Naive thymus-derived CD4-positive, alpha-beta T cell (primary cell): ENCODE measurements at places on chromosomes 7 and 10.

- DNase-seq, result no peak
Measured at GRCh38 chr7:47619806-47620205, 37.9 kb upstream of the TNS3 start.

- DNase-seq, result no peak
Measured at GRCh38 chr7:69204943-69205342, 393.3 kb upstream of the AUTS2 start.

- no peak for DNase-seq
Measured at GRCh38 chr10:43421201-43421507, 12.2 kb upstream of the HNRNPF start.

DNA sequence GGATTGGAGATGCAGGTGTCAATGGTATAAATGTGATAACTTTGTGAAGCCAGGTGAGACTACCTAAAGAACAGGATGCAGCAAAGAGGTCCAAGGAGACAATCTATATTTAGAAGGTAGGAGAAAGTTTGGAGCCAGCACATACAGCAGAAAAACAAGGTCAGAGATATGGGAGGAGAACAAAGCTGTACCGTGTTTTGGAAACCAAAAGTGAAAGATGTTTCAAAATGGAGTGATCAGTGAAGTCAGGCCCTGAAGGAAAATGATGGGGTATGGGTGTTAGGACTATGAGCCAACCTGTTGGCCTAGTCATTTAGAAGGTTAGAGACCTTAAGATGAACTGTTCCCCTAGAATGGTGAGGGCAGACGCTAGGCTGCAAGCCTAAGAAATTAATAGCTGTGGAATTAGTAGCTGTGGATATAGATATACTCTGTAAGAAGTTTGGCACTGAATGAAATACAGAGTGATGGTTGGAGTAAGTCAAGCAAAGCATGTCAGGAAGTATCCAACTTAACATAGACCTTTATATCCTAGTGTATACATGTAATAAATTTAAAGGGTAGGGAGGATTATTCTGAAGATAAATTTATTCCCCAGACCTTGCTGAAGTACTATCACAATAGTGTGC is 149.8 kb upstream of the WNT16 start:
- no peak for DNase-seq

DNA sequence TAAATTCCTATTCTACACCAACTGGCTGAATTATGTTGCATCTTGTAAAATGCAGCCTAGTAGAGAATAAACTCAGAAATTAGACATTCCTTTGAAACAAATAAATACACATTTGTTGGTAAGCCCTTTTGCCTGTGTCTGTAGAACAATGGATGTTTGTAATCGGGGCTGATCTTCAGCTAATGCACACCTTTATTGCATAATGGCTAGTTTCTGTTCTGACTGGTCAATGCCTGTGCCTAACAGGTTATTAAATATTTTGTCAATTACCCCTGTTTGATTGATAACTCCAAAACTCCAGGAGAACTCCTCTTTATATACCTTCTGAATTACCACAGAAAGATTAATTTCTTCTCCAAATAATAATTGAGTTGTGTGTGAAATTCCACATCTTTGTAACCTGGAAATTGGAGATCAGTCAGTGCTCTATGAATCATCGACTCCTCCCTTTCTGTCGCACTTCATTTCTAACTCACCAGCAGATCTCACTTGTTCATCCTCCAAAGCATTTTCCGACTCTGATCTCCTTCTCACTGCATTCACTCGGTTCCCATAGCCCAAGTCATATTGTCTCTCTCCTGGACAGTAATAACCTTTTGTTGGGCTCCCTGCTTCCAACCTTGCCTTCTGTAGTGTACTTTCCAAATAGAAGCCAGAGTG is 196.0 kb upstream of the FZD1 start:
- DNase-seq, result no peak

DNA sequence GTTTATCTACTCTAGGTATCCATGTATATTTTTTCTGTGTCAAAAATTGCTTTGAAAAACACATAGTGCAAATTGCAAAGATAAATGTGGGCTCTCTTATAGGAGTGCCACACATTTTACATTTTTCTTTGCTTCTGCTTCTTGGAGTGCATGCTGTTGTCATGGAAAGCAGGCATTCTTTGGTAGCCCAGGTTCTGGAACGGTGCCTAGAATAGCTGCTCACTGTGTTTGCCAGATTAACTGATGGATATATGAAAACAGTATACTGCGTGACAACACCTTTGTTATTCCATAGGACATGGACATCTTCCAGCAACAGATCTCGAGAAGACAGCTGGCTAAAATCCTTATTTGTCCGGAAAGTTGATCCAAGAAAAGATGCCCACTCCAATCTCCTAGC is 13.4 kb downstream of the NIPSNAP2 start:
- no peak for DNase-seq

DNA sequence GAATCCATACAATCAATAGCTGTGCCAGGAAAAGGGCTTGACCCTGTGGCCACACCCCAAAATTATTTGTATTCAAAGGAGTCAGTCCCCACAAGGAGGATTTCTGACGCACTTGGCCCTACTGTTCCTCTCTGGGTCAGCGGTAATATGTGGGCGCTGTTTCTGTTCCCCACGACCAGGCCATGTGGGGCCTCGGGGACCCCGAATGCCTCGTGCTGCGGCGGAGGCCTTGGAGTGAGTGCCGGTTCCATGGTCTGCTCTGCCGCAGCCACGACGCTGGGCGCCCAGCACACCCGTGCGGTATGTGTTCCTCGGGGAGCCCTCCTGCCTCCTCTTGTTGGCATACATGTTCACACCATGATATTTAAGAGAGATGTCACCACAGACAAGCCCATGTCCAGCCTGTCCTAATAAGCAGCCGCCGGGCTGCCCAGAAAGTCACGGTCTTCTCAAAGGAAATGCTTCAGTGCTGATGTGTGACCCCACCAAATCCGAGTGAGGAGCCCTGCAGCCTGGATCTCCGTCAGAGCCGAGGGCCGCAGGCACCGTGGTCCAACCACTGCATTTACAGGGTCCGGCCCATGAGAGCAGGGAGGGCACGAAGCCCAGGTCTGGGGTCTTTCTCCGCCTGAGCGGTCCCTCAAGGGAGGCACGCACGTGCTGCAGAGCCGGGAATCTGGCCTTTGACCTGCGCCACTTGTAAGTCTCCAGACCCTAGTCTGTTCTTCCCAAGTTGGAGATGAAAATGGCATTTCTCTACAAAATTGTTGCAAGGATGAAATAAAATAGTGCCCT is 36.0 kb downstream of the EN2 start:
- DNase-seq, result no peak

DNA sequence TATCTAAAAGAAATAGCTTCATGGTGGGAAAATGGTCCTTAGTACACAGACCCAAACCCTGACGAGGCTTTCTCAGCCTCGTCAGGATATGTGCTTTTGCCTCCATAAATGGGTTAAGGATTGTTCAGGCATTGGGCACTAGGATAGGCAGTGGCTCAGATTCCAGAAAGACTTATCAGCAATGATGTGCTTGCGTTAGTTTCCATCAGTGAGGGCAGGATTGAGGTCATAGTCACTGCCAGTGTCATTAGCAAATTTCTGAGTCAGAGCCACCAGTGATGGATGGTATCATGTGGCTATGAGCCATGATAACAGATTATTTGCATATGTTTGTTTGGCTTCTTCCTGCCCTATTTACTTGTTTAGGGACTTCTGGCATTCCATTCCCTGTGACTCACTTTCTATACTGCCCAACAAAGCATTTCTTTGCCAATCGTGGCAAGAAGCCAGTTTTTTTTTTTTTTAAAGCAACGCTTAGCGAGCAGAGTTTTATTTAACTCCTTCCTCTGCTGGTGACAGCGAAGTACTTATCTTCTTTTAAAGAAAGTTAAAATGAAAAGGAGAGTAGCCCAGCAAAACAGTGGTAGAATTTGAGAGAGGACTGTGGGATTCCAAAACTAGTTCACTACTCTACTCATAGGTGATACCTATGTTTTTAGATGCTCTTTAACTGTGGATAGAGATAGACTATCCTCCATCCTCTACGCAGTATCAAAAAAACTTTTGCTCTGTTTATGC is 44.4 kb downstream of the MYPN start:
- no peak for DNase-seq

- no peak for DNase-seq
Measured at GRCh38 chr7:133282094-133282493, 29.2 kb downstream of the EXOC4 start.

DNA sequence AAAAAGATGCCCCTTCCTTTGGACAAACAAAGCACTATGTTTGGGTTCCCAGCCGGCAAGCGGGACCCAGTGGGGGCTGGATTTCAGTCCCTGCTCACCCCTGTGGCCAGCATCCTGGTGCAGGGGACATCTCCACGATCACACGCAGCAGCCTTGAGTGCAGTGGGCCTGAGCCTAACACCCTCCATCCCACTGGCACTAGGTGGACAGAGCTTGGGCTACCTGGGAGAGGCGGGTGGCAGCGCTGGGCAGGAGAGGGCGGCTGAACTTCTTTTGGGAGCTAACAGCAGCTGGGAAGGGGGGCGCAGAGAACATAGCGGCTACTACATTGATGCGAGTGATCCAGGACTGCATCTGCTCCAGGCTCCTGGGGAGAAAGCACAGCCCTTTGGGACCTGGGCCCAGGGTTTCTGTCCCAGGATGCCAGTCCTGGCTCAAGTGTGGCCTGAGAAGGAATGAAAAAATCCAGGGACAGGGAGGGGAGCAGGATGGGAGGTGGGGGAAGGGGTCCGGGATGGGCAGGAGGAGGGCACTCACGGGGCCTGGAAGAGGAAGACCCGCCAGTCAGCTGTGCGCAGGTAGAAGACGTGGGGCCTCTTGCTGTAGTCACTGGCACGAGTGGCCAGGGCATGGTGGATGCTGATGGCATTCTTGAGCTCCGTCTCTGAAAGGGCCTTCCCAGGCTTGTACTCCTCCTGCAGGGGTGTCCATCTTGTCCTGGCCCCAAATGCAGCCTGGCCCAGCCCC is 9.0 kb downstream of the NFKB2 start:
- DNase-seq, result no peak

GRCh38 chr7:78429878-78430277 is 631.3 kb downstream of the PHTF2 start:
- no peak for DNase-seq

DNA sequence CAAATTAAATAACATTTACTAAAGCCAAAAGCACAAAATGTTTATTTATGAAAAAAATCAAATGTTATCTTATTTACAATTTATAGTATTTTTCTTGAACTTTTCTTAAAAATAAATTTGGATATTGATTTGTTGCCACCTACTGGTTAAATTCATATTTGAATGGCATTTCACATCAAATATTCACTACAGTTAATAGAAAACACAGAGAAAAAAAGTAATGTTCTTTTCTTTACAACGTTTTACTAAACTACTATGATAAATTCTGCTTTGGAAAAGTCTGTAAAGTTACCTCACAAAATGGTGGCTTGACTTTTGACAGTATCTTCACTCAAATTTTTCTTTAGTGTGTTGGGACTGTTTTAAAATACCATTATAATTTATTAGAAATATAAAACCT is 52.7 kb downstream of the SRPK2 start:
- DNase-seq, result peak; percentile 17

- DNase-seq, result no peak
Measured at GRCh38 chr10:75639736-75640135, 208.3 kb downstream of the LRMDA start.

- peak; percentile 54 for DNase-seq
Measured at GRCh38 chr10:100997360-100998182, 2.0 kb upstream of the LZTS2 start.

- DNase-seq, result no peak
Measured at GRCh38 chr10:9060314-9060713, 1005.8 kb downstream of the GATA3 start.
